ENCODE measurements at places on chromosomes 1 and 21. TPM values are rescaled to one million over a fixed set of nuclear protein-coding genes. Genes with fewer than 3 reads are reported as not detected.

DNA sequence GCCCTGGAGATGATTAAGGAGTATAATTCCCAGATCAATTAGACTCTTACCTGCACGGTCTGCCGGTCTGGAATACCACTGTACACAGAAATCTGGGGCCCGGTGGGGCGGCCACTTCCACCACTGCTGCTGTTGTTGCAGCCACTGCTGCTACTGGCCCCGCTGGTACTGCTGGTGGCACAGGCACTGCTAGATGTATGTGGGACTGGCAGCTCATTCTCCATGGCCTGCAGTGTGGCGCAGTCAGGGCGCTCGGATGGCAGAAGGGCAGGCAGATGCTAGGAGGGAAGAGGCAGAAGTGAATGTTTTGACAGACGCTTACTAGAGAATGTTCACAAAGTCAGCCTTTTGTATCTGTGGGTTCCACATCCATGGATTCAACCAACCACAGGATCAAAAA, 54.4 kb upstream of the A3GALT2 start:
- no peak for DNase-seq

DNA sequence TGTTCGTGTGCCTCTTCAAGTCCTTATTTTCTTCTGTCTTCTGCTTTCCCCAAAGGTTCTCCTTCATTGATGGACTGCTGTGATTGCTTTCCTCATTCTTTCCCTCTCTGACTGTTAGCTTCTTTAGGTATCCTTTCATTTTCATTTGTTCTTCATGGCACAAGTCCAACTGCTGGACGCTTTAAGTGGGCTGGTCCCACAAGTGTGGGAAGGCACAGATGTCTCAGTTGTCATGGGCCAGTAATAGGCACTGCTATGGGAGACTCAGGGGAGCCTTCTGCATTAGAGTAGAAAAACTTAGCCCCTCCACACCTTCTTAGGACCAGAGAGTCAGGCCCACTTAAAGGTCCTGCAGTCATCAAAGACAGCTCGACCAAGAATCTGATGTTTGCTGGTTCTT, 122.3 kb upstream of the C1orf105 start:
- no peak for DNase-seq

DNA sequence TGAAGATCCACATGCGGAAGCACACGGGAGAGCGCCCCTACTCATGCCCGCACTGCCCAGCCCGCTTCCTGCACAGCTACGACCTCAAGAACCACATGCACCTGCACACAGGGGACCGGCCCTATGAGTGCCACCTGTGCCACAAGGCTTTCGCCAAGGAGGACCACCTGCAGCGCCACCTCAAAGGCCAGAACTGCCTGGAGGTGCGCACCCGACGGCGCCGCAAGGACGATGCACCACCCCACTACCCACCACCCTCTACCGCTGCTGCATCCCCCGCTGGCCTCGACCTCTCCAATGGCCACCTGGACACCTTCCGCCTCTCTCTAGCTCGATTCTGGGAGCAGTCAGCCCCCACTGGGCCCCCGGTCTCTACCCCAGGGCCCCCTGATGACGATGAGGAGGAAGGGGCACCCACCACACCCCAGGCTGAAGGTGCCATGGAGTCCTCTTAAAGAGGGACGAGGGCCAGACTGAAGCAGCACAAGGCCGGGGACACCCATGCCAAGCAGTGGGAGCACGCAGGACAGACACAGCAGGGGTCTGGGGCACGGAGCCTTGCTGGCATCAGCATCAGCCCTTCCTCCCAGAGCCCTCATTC, 13.7 kb downstream of the ZBTB7B start:
- DNase-seq = no peak

CD34 gene
- total RNA-seq = 49.9 TPM
